NCI-H1694 treated with DMSO at 0.1 percent for 48 hours (cell line): ENCODE measurements at places on chromosomes 3 and 15.

GRCh38 chr3:61315871-61316270, 64.6 kb upstream of the FHIT start:
- no peak for DNase-seq

GRCh38 chr3:71389911-71390573, 193.5 kb downstream of the FOXP1 start:
- no peak for DNase-seq

- DNase-seq = no peak
Measured at GRCh38 chr3:38367779-38368178, 21.2 kb downstream of the XYLB start.

DNA sequence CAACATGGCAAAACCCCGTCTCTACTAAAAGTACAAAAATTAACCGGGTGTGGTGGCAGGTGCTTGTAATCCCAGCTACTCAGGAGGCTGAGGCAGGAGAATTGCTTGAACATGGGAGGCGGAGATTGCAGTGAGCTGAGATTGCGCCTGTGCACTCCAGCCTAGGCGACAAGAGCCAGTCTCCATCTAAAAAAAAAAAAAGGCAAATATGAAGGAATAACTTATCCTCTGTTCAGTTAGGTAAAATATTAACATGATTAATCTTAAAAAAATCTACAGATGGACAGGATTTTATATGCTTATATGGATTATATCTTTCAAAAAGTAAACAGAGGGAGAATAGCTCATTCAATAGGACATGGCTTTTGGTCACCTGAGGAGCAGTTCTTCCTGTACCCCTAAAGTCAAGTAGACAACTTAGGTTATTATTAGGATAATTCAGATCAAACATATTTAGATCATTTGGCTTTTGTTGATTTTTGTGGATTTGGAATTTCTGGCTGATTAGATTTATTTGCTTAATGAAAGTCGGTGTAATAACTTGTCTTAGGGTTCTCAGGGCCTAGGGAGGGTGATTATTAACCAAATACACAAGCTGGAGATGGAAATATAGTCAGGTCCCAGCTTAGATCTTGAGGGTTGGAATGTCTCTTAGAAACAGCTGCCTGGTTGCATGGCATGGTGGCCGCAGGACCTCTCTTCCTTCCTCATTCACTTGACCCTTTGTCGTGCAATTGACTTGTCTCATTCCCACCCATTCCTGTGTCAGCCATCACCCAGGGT, 82.1 kb upstream of the ONECUT1 start:
- DNase-seq = no peak

GRCh38 chr15:60424006-60424405, 26.2 kb upstream of the ANXA2 start:
- DNase-seq = no peak

DNA sequence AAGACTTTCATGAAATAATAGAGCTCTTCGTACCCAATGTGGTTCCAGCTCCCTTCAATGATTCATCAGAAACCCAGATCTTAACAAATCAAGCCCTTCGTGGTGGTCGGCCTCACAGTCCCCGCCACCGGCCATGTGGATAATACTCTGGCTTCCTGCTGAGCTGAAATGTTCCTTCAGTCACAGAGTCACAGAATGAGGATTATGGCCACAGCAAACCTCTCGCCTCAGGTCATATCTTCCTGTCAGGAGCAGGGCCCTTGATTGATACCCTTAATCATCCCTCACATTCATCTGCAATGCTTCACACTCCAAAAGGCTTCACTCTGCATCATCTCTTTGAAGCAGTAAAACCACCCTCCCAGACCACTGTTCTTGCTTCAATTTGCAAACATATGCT, 452.6 kb downstream of the OCA2 start:
- DNase-seq = no peak

GRCh38 chr3:64267721-64268604, 42.7 kb upstream of the PRICKLE2 start:
- DNase-seq = no peak
